ENCODE measurements at places on chromosomes 11 and 22.
A peak's percentile ranks its signal among the peaks of the same experiment; 100 is the strongest.

- DNase-seq: no peak
Measured at GRCh38 chr11:41399323-41399722, 60.1 kb downstream of the LRRC4C start.

DNA sequence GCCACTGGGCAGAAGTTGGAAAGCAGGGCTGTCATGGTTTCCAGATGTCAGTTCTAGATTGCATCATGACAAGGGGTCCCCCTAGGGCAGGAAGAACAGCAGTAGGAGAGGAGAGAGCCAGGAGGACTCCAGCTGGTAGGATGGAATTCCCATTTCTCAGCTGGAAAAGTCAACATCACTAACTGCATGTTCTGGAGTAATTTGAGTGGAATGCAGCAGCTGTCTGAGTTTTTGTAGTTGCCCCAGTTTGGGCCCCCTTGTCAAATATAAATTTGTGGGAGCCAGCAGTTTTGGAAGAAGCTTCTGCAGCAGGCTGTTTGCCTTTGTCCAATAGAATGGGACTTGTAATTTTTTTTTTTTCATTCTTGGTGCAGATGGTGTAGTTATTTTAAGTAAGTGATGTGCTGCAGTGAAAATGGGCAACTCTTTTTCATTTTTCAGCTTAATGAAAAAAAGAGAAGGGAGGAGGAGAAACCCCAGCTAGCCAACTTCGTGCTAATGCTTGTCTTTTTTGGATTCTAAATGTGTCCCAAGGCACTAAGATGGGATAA lies 86.9 kb downstream of the LDLRAD3 start:
- DNase-seq: peak; percentile 65

DNA sequence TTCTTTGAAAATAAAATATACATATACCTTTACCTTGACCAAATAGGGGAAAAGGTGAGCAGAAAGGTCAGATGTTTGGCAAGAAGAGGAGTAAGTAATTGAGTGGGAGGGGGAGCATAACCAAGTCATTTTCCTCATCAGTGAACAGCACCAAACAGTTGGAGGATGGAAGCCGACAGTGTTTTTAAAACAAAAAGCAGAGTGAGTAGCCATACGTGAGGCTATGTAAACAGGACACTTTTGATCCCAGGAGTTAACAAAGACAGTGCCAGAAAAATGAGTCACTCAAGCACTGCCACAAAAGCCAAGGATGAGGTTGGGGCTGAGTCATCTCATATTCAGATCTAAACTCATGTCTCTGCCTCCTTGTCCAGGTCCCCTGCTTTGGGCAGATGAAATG lies 734.7 kb downstream of the KCNA4 start:
- peak; percentile 75 for DNase-seq

- DNase-seq: no peak
Measured at GRCh38 chr11:102456381-102456780, 3.8 kb upstream of the TMEM123 start.

DNA sequence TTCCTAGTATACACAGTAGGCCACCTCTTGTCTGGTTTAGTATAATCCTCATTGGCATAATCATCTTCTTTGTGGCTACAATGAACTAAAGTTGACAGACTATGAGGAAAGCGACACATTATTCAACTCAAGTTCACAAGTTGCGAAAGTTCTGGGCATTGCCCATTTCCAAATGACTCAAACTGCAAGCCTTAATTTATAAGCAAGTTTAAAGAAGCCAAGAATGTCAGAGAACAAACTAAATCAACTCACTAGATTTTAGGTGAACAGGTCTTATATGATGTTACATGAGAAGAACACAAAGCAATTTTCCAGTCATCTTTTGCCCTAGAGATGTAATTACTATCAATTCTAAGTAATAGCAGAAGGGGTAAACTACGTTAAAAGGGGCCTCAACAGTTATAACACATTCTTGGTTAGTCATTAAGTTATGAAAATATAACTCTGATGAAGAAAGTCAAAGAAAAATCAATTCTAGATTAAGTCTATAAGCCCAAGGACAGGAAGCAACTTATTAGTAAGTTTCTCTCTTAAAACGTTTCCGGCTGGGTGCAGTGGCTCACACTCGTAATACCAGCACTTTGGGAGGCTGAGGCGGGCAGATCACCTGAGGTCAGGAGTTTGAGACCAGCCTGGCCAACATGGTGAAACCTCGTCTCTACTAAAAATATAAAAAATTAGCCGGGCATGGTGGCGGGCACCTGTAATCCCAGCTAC lies 21.5 kb downstream of the PICALM start:
- no peak for DNase-seq

- DNase-seq: no peak
Measured at GRCh38 chr22:46941968-46942798, 179.7 kb downstream of the TBC1D22A start.

DNA sequence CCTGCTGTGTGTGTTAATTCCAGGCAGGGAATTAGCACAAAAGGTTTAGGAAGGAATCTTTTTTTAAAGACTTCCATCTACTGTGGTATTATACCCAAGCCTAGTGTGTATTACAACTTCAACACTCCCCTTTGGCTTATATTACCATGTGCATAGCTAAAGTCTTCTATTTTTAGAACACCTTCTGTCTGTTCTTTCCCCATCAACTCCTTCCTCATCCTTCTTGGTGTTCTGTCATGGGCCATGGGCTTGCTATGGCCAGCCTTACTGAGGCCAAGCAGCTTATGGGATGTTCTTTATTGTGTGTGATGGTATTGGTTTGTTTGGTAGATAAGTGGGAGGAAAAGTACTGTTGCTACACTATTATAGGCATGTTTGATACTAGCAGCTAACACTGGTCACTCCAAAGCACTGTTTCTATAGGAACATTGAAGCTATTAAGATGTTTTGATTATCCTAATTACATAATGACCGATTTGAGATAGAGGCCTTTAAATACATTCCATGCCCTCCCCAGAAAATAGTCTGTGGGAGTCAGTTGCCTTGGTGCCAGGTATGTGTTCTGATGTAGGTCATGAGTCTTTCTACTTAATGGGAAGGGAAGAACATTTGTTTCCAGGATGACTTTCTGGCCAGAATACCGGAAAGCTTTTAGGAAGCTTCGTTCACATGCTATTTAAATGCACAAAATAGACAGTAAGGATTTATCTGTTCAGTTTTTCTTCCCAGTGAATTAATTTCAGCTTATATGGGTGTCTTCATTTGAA lies 16.5 kb downstream of the MCAM start:
- no peak for DNase-seq

GRCh38 chr11:78465169-78465942 lies 47.7 kb upstream of the GAB2 start:
- no peak for DNase-seq

DNA sequence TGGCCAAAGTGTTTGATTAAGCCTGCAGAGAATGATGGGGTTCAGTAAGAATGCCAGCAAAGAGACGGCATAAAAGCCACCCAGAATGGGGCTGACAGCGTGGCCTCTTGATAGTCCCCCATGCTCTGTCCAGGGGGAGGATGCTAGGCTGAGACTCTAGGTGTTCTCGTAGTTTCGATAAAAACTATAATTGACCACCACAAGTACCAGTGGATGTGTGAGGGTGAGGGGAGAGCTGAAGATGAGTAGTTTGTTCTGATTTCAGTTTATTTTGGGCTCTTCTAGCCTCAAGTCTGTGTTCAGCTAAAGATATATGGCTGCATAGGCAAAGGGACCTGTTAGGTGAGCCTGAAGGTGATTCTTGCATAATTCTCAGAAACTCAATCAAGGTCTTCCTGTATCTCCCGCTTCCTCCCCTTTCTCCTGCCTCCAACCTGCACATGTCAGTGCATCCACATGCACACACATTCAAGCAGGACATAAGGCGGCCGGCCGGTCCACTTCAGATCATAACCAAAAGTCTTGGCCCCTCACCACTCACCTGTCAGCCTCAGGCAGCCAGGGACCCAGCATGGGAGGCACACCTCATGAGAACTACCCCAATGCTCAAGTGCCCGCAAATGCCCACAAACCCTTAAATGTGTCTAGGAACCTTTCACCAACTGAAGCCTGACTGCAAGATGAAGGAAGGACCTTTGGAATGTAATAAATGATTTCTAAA lies 31.2 kb downstream of the FLI1 start:
- DNase-seq: no peak

- DNase-seq: no peak
Measured at GRCh38 chr11:119062779-119063178, 4.8 kb upstream of the VPS11 start.

Measured in fibroblast of skin of left quadriceps (primary cell).